ENCODE measurements at places on chromosomes 2 and 18. TPM values are rescaled to one million over a fixed set of nuclear protein-coding genes. Genes with fewer than 3 reads are reported as not detected.

DNA sequence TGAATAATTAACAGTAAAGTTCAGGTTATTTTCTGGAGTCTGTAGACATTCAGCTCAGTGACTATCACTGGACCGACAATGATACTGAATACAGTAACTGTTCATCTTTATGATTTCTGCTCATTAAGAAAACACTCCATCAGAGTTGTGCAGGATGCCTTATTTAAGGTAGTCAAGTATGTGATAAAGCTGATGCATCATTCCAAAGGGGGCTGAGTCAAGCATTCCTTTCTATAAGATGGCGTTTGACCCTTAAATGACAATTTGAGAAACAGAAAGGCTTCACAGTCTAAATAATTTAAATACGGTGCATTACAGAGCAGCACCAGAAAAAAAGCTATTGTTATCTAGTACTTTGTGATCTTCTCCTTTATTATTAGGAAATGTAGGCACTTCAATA lies 131.1 kb downstream of the CDH2 start:
- H3K36me3 ChIP-seq: no peaks in the 10 kb centered on the region
- H3K27ac ChIP-seq: no peak overlapping the region
- H3K4me3 ChIP-seq: no peak overlapping the region
- H3K27me3 ChIP-seq: no peaks in the 10 kb centered on the region
- H3K4me1 ChIP-seq: no peaks in the 10 kb centered on the region
- no peak for DNase-seq

- no peaks in the 10 kb centered on the region for H3K36me3 ChIP-seq
- H3K4me1 ChIP-seq: peaks cover 34% of the 10 kb centered on the region
- DNase-seq: no peak
- no peaks in the 10 kb centered on the region for H3K27me3 ChIP-seq
- no peak overlapping the region for H3K27ac ChIP-seq
Measured at GRCh38 chr2:134206031-134206430, 47.8 kb upstream of the MGAT5 start.

Gene GRP
- polyA plus RNA-seq: not detected

- no peaks in the 10 kb centered on the region for H3K36me3 ChIP-seq
- no peak overlapping the region for H3K27ac ChIP-seq
- no peaks in the 10 kb centered on the region for H3K4me1 ChIP-seq
- H3K4me3 ChIP-seq: no peak overlapping the region
- no peak for DNase-seq
Measured at GRCh38 chr2:99821572-99821971, 320.8 kb downstream of the AFF3 start.

Gene DYNAP
- not detected for polyA plus RNA-seq

GRCh38 chr2:3253913-3254441 lies 123.6 kb downstream of the EIPR1 start:
- no peak overlapping the region for H3K4me3 ChIP-seq
- no peak for DNase-seq
- H3K27ac ChIP-seq: no peak overlapping the region
- no peaks in the 10 kb centered on the region for H3K4me1 ChIP-seq

DNA sequence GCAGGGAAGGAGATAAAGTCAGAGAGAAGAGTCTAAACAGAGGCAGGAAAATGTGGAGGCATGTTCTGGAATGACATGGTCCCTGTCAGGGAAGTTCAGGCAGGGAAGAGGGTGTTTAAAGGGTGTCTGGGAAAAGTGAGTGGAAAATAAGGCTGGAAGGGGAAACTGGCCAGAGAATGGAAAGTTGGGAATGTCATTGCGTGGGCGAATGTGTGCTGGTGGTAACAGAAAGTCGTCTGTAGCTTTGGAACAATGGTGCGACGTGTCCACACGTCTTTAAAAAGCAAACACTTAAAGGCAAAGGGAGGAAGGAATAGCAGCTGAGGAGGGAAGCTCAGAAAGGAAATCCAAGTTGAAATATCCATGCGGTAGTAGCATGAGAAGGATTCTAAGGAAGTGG lies 469.5 kb upstream of the SALL3 start:
- H3K36me3 ChIP-seq: no peaks in the 10 kb centered on the region
- no peaks in the 10 kb centered on the region for H3K27me3 ChIP-seq
- no peak for DNase-seq
- H3K27ac ChIP-seq: no peak overlapping the region
- H3K4me1 ChIP-seq: no peaks in the 10 kb centered on the region

GRCh38 chr2:118119158-118119727 lies 31.0 kb downstream of the INSIG2 start:
- no peaks in the 10 kb centered on the region for H3K27me3 ChIP-seq
- no peak overlapping the region for H3K4me3 ChIP-seq
- no peaks in the 10 kb centered on the region for H3K36me3 ChIP-seq

DNA sequence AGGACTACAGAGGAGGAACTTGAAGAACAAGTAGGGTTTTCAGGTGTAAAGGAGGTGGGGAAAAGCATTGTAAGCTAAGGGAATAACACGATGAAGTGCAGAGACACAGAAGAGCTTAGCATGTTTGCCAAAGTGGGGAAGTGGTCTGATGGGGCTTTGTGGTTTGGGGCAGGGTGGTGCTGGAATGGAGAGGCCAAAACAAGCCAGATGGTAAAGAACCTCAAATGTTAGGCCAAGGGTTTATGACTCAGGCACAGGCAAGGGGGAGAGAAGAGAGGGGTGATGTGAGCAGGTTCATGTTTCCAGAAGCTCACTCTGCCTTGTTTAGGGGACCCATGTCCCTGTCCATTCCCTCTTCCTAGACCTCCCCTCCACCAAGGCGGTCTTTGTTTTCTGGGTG lies 104.5 kb upstream of the YWHAQ start:
- DNase-seq: no peak
- no peak overlapping the region for H3K27ac ChIP-seq
- no peaks in the 10 kb centered on the region for H3K36me3 ChIP-seq
- peaks cover 45% of the 10 kb centered on the region for H3K4me1 ChIP-seq
- H3K27me3 ChIP-seq: no peaks in the 10 kb centered on the region

DNA sequence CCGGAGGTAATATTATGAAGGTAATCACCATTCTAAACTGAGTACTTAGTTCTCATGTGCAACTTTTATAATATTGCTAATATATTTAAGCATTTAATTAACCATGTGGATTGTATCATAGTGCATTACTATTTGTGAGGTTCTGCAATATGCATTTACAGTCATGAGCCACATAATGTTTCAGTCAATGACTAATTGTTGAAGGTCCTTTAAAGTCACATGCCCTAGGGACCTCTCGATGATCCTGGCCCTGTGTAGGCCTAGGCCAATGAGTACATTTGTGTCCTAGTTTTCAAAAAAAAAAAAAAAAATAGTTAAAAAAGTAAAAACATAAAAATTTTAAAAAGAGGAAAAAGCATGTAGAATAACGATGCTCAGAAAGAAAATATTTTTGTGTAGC lies 298.0 kb downstream of the DSEL start:
- no peaks in the 10 kb centered on the region for H3K27me3 ChIP-seq
- DNase-seq: no peak
- no peaks in the 10 kb centered on the region for H3K36me3 ChIP-seq
- H3K4me3 ChIP-seq: no peak overlapping the region
- no peaks in the 10 kb centered on the region for H3K4me1 ChIP-seq
- no peak overlapping the region for H3K27ac ChIP-seq

Measured in CD8-positive, alpha-beta memory T cell (primary cell).